ENCODE measurements at places on chromosomes 7 and 10.

DNA sequence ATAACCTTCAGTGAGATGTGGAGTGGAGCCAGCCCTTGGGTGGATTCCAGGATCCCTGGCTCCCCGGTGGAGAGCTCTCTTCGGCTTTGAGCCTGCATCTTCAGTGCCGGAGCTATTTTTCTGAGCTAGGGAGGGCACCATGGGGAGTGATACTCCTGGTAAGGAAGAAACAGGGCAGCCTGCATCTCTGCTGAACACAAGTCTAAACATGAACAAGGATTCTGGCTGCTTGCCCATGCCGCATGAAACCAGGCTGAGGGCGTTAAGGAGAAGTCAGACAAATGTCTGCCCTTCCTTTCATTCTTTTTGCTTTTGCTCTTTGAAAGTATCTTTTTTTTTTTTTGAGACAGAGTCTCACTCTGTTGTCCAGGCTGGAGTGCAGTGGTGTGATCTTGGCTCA, 60.4 kb downstream of the EVX1 start:
- DNase-seq = no peak

DNA sequence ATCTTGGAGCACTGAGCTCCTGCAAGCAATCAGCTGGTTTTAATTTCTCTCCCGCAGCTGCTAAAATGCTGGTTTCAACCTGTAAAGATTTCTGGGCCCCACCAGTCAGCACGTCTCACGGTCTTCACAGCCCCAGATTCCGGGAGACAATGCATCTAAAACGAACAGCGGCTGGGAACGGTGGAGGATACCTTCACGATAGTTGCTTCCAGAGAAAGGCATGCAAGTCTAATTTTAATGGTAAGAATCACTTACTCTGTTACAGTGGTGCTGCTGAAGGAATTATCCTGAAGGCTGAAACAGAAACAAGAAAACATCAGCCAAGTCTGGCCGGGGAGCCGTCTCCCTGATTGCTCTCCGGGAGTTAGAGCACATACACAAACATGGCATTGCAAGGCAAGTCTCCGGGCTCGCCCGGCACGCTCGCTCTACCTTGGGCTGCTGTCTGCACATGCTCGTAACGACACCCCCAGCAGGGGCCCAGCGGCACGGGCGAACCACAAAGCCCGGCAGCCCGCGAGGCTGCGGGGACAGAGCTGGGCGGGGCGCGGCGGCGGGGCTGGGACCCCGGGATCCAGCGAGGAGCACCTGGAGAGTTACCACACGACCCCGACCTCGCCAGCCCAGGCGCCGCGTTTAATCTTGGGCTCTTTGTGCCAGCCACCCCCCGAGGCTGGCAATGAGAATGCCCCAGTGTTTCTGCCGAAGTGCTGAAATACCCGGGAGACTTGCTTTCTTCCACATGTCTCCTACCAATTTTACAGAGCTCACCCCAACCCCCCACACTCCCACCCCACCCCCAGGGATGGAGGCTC, at the start of gene FAM13C:
TSS of gene FAM13C (minus strand) at position 406 of the 815 bp plus-strand sequence. CDS start at position 317, 89 bp downstream.
- DNase-seq = no peak

DNA sequence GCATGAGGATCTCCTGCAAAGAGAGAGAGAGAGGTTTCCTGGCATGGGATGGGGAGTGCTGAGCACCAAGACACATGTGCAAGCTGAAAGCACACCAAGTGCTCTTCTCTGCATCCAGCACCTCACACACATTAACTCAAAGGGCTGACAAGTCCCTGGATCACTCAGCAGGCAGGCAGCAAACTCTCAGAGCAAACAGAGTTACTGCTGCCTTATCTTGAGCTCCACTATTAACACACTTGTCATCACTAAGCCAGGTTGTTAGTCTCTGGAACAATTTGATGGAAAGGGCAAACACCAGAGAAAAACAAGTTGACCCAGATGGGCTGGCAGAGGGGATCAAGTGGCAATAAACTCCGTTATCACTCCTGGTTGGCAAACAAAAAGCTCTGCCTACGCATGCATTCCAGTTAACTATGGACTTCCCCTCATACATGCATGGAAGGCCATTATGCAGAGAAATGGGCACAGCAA, 349.9 kb downstream of the KCNMA1 start:
- DNase-seq = no peak

DNA sequence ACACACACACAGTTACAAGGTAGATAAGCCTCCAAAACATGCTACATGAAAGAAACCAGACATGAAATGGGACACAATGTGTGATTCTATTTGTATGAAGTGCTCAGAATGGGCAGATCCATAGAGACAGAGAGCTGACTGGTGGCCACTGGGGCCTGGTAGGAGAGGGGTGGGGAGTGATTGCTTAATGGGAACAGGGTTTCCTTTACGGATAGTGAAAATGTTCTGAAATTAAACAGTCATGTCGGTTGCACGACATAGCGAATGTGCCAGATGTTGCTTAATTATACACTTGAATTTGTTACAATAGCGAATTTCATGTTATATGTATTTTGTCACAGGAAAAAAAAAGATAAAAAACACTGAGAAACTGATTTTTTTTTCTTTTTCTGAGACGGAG, 122.3 kb downstream of the SPDYE5 start:
- DNase-seq = no peak

- no peak for DNase-seq
Measured at GRCh38 chr7:43463401-43463980, 119.4 kb upstream of the STK17A start.

DNA sequence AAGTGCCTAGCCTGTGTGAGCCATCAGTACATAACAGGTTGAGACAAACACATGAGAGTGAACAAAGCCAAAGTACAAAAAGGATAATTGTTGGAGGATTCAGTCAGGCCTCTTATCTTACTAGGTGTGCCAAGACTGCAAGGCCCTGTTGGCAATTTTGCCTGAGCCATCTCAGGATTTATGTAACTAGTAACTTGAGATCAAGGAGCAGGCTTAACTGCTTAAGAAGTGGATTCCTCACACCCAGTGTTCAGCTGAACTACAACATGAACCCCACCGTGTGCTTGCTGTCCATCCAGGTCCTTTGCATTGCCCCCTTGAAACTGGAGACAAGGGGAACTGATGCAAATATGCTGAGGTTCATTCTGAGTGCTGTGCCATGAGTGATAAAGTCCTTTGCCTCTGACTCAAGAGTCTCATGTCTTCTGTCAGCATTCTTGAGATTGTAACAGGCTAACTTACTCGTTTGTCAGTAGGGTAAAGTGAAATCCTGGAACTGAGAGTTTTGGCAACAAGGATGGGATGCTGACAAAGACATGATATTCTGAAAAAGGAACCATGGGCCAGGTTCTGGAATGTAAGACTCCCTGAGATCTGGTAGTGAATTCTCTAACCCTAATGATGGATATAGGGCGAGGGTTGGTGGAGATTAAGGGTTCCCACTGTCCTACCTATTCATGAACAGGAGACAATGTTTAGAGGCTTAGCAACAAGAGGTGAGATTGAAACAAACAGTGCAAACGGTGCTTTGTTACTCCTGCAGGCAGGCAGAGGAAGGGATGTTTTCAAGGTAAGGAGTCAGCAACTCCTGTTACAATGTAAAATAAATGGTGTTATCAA, 44.1 kb upstream of the GATAD1 start:
- DNase-seq = no peak

DNA sequence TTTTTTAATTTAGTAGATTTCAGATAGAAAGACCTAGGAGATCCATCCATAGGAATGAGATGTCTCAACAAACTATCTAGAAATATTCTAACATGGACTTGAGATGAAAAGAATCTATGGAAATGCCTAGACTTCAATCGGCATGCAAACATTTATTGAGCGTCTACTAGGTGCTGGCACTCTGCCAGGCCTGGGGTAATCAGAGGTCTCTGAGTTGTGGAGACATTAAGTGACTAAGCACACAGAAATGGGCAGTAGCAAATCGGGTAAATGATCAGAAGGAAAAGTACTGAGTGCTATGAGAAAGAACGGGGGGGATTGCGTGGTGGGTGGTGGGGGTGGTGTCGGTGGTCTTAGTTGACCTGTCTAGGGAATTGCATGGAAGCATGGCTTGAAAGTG, 466.6 kb downstream of the GALNT17 start:
- no peak for DNase-seq

DNA sequence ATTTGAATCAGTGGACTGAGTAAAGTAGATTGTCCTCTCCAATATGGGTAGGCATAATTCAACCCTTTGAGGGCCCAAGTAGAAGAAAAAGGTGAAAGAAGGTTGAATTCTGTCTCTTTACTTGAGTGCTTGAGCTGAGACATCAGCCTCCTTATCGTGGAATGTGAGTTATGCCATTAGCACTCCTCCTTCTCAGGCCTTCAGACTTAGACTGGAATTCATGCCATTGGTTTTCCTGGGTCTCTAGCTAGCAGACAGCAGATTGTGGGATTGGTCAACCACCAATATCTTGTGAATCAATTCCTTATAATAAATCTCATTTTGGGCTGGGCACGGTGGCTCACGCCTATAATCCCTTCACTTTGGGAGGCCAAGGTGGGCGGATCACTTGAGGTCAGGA, 89.2 kb downstream of the CUL2 start:
- DNase-seq = no peak

DNA sequence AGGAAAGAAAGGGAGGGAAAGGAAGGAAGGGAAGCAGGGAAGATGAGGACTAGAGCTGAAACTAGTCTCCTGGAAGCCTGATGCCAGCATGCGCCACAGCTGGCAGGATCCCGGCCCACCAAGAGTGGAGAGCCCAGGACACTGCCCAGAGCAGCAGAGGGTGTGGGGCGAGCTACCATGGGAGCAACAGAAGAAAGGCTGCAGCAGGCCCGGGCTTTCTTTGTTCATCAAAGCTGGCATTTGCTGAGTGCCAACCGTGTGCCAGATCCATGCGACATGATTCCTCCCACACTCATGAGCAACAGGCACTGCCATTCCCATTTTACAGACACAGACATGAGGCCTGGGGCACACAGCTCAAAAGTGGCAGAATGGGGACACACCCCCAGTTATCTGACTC, 68.9 kb downstream of the FAM53B start:
- no peak for DNase-seq

DNA sequence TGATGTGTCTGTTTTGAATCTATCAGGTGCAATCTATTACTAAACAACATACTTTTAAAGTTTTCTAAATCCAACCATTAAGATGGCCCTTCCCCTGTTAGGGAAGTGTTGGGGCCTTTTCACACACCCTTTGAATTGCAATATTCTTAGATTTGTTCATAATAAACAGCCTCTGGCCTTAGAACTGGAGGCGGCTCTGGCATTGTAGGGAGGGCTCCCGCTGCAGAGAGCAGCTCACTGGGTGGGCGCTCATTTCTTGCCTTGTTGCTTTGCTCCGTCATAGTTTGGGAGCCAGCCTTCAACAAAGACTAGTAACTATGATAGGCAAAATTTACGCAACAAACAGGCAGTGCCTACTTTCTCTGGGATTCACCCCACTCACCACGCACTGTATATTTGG, 4.2 kb upstream of the HOXA10 start:
- no peak for DNase-seq

GRCh38 chr10:59898125-59898835, 8.1 kb downstream of the CCDC6 start:
- no peak for DNase-seq

GRCh38 chr7:66535414-66536329, 93.0 kb upstream of the KCTD7 start:
- DNase-seq = no peak

DNA sequence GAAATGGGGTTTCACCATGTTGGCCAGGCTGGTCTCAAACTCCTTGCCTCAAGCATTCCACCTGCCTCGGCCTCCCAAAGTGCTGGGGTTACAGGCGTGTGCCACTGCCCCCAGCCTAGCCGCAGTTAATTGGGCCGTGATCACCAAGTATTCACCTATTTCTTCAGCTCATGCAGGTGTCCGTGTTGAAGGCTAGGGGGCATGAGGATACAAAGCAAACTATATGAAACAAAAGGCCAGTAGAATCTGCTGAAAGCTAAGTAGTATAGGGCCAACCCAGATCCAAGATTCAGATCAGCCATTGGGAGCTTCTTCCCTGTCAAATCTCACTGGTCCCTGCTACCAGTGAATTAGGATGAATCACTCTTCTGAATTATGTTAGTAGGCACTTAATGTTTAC, 73.4 kb downstream of the LRRC4 start:
- DNase-seq = no peak

DNA sequence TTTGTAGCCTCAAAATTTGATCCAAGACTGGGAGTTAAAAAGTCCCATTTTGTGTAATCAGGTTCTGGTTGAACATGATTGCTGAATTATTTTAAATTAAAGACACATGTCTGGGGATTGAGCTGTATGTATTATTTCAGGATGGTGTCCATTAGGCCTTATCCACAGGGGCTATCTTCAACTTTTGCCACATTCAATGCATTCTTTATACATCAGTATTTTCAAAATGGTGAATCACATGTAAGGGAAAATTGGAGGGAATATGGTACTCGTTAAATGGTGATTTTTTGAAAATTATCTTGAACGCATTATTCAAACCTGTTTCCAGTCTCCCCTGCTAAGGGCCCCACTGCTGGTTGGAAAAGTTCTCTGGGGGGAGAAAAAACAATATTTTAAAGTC, 367.7 kb upstream of the NPVF start:
- DNase-seq = no peak

- no peak for DNase-seq
Measured at GRCh38 chr10:34589275-34589674, 225.8 kb downstream of the PARD3 start.

DNA sequence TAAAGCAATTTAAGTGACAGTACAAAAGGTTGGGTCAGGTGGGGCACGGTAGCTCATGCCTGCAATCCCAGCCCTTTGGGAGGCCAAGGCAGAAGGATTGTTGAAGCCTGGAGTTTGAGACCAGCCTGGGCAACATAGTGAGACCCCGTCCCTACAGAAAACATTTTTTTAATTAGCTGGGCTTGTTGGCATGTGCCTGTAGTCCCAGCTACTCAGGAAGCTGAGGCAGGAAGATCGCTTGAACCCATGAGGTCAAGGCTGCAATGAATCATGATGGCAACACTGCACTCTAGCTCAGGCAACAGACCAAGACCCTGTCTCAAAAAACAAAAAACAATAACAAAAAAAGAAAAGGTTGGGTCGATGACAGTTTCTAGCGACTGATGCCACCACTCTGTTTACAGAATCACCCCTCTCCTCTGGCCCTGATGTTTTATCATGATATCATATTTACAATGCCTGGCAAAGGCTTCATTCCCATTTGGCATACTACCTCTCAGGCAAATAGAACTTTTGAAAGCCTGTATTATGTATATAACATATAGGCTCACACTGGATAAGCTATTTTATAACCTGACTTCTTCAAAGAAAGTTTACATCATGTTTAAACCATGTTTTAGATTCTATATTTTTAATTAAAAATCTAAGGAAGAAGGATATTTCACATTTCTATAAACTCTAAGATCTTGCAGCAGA, 558 bp upstream of the ABCC2 start:
- no peak for DNase-seq

DNA sequence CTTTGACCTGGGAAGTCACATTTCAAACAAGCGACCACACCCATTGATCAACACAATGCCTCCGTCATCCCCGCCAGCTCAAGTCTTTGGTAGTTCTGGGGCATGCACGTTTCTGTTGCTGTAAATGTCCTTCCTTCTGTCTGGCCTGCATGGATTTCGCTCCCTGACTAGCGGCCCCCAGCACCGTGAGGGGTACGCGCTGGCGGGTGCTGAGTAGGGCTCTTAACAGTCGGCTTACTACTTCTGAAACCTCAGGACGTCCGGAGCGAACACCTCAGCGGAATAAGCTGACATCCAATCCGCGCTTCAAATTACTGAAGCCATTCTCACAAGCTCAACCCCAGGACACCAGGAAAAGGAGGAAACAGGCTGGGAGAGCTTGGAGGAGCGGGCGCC, 505 bp downstream of the NUDCD3 start:
- peak; percentile 45 for DNase-seq

- no peak for DNase-seq
Measured at GRCh38 chr10:86813101-86813500, 56.7 kb downstream of the BMPR1A start.

GRCh38 chr10:78937800-78938694, 130.7 kb upstream of the ZMIZ1 start:
- peak; percentile 26 for DNase-seq
